ENCODE measurements at places on chromosomes 2 and 18.

- no peak for DNase-seq
Measured at GRCh38 chr2:109601783-109602182, 12.0 kb downstream of the SEPTIN10 start.

GRCh38 chr18:2893676-2894075 lies 46.9 kb downstream of the EMILIN2 start:
- no peak for DNase-seq

DNA sequence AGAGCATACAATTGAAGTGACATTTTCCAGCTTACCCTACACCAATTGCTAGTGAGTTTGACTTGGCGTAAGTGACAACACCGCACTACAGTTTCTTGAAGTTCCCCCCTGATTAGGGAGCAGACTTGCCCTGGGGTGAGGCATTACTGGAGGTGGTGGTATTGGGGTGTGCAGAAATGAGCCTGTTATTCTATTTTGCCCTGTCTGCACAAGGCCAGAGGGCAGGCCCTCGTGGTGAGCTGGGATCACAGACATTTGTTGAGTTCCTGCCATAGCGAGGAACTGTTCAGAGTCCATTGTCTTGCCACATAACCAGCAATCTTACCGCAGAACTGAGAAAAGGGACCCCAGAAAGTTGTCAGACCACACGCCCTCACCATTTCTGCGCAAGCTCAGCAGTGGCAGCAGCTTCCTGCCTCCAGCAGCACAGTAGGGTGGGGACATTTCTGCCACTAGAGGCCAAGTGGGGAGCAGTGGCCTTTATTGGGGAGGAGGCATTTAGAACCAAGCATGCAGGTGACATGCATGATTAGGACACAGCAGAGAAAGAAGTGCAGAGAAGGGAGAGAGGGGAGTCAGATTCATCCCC lies 103.6 kb upstream of the BCL2L11 start:
- DNase-seq, result no peak

DNA sequence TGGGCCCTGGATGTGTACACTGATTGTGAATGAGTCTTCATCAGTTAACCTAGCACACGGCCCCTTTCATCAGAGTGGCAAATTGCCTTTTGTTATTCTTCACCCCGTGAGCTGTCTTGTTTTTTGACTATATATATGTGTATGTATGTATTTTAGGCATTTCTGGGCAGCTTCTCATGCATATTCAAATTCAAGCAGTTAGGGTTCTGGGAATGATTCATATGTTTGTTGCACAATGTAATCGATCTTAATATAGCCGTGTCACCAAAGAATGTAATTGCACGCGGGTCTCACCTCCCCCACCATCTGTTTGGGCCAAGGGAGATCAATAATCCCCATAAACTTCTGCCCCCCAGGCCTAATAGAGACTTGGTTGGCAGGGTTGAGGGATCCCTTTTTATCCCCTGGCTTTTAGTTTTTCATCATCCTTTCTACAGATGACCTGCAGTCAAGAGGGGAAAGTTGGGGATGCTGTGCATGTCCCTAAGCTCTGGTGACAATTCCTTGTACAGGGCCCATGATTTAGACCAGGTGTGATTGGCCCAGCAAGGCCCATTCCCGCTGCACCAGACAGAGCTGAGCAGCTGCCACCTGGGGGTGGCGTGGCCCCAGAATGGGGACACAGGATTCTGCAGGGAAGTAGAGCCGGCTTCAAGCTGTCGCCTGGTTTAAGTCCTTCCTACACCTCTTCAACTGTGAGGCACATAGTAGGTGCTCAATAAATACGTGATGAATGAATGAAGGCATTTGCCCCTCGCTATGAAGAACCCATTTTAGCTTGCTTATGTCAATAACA lies 19.2 kb downstream of the KCNF1 start:
- DNase-seq, result no peak

- no peak for DNase-seq
Measured at GRCh38 chr2:200262047-200262446, 44.4 kb upstream of the SPATS2L start.

- DNase-seq, result no peak
Measured at GRCh38 chr2:60958361-60958760, 59.2 kb upstream of the PEX13 start.

GRCh38 chr2:37552339-37552738 lies 119.1 kb downstream of the CDC42EP3 start:
- DNase-seq, result no peak

DNA sequence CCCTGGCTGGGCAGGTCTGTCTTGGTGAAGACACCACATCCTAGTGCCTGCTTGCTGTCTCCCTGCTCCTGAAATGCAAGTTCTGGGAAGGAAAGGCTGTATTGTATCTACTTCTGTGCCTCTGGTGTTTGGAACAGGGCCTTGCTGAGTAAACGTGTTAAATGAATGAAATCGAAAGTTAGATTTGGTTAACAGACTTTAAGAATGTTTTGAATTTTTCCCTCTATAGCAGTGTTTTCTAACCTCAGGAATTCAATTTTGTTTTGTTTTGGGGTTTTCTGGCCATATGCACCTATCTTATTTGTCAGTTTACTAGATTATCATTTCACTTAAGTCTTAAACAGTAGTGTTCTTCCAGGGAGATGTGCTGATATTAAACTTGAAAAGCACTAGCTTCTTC lies 20.7 kb downstream of the FARP2 start:
- no peak for DNase-seq

Measured in ELF-1 (cell line).